Nucleus accumbens (tissue), 56 donors: ENCODE measurements at places on chromosomes 5 and 9.

DNA sequence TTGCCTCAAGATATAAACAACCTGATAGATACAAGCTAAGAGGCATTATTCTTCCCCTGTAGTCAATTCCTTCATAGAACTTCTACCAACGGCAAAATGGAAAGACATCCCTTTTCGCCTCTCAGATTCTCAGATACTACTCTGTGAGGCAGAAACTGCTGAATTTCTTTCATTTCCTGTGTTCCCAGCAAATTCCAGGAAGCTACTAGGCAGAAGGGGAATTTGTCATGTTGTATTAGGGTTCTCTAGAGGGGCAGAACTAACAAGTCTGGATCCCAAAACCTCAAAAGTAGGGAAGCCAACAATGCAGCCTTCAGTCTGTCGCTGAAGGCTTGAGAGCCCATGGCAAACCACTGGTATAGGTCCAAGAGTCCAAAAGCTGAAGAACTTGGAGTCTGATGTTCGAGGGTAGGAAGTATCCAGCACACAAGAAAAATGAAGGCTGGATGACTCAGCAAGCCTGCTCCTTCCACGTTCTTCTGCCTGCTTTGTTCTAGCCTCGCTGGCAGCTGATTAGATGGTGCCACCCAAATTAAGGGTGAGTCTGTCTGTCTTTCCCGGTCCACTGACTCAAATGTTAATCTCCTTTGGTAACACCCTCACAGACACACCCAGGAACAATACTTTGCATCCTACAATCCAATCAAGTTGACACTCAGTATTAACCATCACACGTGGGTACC, 15.2 kb downstream of the RNF180 start:
- no peak for DNase-seq

- no peak for DNase-seq
Measured at GRCh38 chr5:168836603-168837231, 257.5 kb upstream of the PANK3 start.

GRCh38 chr5:95735406-95735805, 4.3 kb downstream of the RHOBTB3 start:
- no peak for DNase-seq

- DNase-seq = no peak
Measured at GRCh38 chr5:88819301-88819999, 63.5 kb downstream of the MEF2C start.

DNA sequence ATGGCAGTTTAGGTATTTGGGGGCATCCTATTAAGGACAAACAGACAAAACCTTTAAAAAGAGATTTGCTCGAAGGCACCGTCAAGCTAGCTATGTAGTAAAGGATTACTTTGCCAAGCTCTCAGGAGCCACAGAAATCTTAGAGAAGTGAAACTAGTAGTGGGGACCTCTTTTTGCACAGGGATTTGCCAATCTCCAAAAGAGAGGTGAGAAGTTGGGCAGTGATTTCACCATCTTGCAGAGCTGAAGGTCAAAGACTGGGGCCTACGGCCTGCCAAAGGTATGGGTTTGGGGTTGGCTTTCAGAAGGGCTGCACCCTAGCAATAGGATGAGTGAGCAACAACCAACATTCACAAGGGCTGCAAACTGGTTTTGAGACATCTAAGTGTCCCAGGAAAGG, 1.6 kb upstream of the FCN1 start:
- no peak for DNase-seq

GRCh38 chr9:71762900-71763653, 5.2 kb downstream of the CEMIP2 start:
- DNase-seq = no peak

DNA sequence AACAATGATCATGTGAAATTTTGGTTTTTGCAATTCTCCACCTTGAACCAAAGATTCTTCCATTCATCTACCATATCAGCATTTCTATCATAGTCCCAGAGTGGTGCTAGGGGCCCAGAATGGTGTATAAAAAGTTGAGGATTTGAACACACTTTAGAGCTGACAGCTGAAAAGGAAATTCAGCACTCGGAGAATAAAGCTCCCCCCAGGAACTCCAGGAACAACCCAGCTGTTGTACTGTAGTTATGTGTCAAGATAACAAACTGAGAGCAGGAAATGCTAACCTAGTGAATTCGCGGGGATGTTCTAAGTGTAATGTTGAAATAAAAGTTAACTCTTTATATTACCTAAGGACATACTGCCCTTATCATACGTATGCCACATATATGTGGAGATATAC, 216.7 kb downstream of the NFIB start:
- DNase-seq = no peak

DNA sequence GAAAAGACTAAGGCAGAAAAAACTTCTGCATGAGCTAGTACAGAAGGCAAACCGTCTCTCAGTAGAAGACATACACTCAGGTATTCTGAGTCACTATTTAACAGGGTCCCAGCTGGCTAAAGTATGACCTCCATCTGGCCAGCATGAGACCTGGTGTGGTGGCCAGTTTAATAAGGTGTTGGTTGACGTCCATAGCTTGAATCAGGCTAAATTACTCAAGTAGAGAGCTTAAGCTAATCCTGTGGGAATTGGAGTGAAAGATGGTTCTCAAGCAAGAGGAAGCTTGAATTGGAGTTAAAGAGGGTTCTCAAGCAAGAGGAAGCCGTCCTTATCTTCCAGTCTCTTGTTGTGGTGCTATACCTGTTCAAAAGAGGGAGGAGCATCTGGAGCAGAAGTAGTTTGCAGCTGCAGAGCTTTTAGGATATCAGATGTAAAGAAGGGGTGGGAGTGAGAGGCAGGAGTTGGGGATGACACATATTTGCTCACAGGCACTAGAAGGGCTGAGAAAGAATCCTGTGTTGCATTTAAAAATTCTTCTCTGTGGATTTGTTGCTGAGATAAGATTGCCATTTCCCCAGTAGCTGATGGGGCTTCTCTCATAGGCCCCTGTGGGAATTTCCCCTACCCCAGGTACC, 136.1 kb upstream of the RUSC2 start:
- DNase-seq = no peak

- DNase-seq = no peak
Measured at GRCh38 chr5:142313682-142314081, 11.1 kb downstream of the SPRY4 start.

- DNase-seq = no peak
Measured at GRCh38 chr5:116145416-116145815, 60.6 kb downstream of the COMMD10 start.

GRCh38 chr5:169009123-169009522, 291.8 kb downstream of the SLIT3 start:
- no peak for DNase-seq

- DNase-seq = no peak
Measured at GRCh38 chr9:81465468-81466011, 223.8 kb downstream of the TLE1 start.

GRCh38 chr9:93188426-93189368, 4.8 kb downstream of the WNK2 start:
- DNase-seq = no peak

DNA sequence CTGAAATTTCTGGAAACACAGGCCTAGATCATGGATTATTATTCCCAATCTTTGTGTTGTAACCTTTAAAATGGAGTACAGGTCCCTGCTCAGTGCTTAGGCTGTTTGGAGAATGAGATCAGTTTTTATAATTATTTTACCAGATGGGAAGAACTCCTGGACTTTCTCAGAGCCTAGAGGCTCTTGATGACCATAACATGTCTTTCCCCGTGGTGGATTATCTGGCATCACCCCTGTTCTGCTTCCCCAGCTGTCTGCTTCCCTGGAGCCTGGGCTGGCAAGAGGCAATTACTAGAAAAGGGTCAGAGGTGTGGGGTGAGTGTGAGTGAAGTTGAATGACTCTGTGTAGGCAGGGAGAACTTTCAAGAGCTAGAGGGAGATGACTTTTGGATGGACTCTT, 143.0 kb downstream of the CARTPT start:
- no peak for DNase-seq

DNA sequence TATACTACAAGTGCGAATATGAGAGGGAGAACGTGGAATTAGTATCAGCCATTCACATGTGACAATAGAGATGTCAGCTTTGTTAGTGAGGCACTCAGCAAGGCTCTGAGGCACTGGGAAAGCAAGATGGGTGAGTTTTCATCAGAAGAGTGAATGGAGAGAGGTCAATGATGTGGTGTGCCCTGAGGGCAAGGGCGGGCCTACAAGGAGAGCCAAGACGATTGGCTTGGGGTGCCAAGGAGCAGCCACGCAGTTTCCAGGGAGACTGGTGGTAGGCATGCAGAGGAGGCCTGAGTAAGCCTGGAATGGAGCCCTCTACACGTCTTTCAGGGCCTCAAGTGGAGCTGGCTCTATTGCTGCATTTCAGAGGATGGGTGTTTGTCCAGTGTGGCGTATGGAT, 24.7 kb downstream of the BTF3 start:
- DNase-seq = no peak

DNA sequence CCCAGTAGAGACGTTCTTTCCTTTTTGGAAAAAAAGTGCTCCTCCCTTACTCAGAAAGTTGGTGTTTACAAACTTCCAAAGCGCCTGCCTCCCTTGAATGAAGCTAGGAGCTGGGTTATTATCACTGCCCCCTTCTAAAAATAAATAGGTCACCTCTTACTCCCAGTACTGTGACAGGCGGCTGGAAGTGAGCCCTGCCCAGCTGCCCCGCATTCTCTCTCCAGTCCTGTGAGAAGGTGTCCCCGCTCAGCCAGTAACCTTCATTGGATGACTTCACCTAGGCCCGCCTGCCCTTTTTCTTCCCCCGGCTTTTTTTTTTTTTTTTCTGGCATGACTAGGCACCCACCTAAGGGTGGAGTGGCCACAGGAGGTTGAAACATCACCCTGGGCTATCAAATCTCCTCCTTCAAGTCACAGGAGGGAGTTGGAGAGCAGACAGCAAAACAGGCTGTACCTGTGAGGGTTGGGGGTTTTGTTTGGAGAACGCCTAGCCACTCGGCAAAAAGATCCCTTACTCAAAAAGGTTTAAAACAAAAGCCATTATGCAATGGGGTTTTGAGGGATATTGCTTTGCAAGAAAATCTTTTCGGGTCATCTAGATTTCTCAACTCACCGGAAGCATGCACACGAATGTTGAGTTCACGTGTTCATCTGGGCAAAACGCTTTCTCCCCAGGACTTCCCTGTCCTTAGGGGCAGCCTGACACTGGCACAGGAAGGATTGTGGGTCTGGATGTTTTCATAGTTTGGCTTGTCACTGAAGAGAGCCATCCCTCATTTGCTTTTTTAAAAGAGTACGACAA, 43.3 kb upstream of the ZNF622 start:
- no peak for DNase-seq

DNA sequence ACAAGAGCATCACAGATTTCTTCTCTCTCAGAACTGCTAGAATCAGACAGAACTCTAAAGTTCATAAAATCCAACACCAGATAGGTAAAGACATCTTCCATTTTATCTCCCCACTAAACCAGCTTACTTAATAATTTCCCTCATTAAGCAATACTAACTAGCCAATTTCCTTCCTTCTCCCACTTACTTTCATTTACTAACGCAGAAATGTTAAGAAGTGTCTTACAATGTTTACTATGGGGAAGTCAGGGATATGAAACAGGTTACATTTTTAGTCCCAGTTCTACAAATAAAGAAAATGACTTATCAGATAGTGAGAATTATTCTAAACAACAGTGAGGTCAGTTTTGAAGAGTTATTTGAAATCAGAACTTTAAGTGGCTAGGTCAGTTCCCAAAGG, 236.5 kb downstream of the FBXL17 start:
- DNase-seq = no peak

DNA sequence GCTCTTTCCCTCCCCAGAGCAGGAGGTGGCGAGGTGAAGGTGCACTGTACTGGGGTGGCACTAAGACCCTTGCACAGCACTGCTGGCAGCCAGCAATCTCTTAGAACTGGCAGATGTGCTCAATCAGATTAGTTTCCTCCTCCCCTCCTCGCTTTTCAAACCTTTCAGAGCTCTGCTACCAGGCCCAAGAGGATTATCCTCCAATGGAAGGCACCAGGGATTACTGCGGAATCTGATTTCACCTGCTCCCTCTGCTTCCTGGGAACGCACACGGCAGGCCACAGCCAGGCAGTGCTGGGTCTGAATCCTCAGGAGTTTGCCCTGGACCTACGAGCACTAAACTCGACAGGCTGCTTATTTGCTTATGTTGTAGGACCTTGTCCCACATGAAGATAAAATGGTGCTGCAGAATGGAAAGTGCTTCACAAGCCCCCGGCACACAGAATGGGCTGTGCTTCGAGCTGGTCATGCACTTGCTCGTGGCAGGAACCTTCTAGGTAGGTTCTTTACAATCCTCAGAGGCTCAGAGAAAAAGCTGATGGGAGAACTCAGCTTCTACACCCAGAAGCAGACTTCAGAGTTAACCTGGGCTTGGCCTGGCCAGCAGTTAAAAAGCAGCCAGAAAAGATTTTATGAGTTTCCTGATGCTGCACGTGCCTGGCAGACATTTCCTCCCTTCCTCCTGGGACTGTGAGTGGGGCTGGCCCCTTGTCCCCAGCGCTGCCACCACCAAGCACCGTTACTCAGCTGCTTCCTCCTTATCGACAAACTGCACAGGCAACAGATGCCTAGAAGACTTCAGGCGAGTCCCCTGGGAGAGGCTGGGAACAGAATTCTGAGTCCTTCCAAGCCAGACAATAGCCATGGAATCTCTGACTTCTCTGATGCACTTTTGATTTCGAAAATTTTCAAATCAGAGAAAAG, 33.1 kb downstream of the FABP6 start:
- no peak for DNase-seq

DNA sequence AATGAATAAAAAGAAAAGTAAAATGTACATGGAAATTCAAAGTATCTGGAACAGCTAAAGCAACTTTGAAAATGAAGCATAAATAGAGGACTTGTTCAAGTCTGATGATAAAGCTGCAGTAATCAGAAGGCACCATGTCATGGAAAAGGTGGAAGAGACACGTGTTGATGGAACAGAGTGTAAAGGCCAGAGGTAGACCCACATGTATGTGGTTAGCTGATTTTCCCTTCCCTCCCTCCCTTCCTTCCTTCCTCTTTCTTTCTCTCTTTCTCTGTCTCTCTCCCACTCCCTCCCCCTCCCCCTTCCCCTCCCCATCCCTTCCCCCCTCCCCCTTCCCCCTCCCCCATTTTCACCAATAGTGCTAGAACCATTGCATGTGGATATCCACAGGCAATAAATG, 58.7 kb upstream of the FCN1 start:
- no peak for DNase-seq

- DNase-seq = no peak
Measured at GRCh38 chr5:151327585-151327984, 19.8 kb downstream of the SLC36A2 start.

GRCh38 chr5:37435261-37435660, 56.1 kb downstream of the WDR70 start:
- no peak for DNase-seq

- no peak for DNase-seq
Measured at GRCh38 chr5:123439709-123440108, 16.5 kb upstream of the CEP120 start.

DNA sequence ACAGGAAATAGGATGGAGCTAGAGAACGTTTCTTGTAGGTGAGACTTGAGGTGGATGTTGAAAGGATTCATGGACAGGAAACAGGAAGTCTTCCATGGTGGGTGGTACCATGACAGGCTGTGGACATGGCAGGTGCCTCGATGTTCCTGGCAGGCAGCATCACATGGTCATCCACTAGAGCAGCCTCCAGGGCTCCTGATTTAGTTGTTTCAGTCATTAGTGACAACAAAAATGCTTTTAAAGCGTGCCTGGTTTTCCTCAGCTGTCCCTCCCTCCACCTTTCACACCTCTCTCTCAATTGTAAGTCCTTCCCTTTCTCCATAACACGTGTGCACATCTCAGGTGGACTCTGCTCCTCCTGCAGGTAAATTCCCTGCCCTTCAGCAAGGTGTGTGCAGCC, 25.2 kb upstream of the ASPN start:
- no peak for DNase-seq

- no peak for DNase-seq
Measured at GRCh38 chr9:131670247-131671132, 69.4 kb downstream of the RAPGEF1 start.

GRCh38 chr9:110105107-110105506, 102.9 kb downstream of the C9orf152 start:
- no peak for DNase-seq
